ENCODE measurements at places on chromosomes 11 and 22.
A peak's percentile ranks its signal among the peaks of the same experiment; 100 is the strongest.

- peak; percentile 84 for DNase-seq
Observed at GRCh38 chr22:45460288-45461109, 42.2 kb upstream of the FBLN1 start.

DNA sequence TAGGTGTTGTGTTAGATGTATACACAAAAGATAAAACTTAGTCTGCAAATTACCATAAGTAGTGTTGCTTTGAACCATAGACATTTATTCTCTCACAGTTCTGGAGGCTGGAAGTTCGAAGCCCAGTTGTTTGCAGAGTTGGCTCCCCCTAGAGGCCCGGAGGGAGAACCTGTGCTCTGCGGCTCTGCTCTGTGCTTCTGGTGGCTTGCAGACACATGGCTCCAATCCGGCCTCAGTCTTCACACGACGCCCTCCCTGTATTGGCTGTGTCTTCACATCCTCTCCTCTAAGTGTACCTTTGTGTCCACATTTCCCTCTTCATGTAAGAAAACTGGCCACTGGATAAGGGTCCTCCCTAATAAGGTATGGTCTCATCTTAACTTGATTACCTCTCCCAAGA lies 128.4 kb downstream of the OPCML start:
- no peak for DNase-seq

- DNase-seq = no peak
Observed at GRCh38 chr22:40609216-40609615, 27.3 kb downstream of the MRTFA start.

- DNase-seq = peak; percentile 81
Observed at GRCh38 chr11:64268025-64268892, 16.2 kb downstream of the BAD start.

DNA sequence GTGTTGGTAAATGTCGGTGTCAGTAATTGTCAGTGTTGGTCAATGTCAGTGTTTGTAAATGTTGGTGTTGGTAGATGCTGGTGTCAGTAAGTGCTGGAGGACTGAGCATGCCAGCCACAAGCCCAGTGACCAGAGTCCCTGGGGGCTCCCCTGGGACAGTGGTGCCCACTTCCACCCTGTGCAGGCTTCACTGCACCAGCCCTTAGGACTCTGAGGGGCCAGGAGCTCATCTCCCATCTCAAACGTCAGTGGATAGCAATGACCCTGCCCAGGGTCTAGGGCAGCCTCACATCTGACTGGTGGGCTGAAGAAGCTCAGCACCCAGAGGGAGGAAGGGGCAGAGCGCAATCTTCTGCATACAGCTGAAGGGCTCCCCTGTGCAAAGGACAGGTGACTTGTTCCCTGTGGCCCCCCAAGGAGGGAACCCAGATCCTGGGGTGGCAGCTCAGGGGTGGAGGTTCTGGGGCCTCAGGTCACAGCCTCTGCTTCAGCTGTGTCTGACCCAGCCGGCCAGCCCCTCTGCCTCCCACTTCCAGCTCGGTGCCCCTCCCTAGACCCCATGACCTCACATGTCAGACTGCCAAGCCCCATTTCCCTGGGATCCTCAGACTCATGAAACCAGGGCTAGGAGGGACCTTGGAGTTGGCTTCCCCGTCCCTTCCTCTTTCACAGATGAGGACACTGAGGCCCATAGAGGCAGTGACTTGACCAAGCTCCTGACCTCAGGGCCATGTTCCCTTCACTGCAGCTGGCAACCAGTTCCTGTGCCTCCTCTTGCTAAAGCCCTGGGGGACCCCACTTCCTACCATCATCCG lies 138.4 kb downstream of the CRYBB2 start:
- peak; percentile 52 for DNase-seq

- peak; percentile 72 for DNase-seq
Observed at GRCh38 chr11:65182258-65183170, 786 bp downstream of the CAPN1 start.

DNA sequence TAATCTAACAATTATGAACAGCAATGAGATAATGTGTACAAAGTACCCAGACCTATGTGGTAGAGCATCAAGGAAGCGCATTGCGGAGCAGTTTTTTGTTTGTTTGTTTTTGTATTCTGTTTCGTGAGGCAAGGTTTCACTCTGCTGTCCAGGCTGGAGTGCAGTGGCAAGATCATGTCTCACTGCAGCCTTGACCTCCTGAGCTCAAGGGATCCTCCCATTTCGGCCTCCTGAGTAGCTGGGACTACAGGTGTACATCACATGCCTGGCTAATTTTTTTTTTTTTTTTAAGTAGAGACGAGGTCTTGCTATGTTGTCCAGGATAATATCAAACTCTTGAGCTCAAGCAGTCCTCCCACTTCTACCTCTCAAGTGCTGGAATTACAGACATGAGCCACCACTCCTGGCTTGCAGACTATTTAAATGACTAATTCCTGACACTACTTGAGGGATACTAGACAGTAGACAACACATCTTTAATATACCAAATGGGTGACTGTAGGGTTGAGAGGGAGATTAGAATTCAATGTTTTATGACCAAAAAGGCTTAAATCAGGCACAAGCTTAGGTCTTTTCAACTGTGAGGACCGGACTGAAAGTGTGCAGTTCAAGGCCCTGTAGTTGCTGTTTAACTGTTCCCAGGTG lies 12.7 kb downstream of the OR51B4 start:
- DNase-seq = no peak

DNA sequence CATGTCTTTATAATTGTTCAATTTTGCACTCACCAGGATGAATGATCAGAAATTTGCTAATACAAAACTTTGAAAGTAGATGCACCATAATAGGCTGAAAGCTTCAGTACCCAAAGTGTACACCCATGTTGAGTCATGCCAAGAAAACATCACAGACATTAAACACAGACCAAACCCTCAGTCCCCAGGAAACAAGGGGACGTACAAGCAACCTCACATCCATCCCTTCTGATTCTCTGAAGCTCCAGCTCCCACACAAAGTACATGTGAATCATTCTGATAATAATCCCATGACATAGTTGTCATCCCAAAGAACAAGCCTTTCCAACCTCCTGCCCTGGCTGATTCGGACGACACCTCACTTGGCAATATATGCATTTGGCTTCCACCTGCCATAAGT lies 183.8 kb downstream of the SNX19 start:
- DNase-seq = no peak

GRCh38 chr11:27309046-27309445 lies 54.0 kb downstream of the CCDC34 start:
- DNase-seq = no peak

- DNase-seq = no peak
Observed at GRCh38 chr11:35689081-35689996, 26.8 kb downstream of the TRIM44 start.
